Substantia nigra (tissue), 51 donors: ENCODE measurements at places on chromosomes 5 and 9.

DNA sequence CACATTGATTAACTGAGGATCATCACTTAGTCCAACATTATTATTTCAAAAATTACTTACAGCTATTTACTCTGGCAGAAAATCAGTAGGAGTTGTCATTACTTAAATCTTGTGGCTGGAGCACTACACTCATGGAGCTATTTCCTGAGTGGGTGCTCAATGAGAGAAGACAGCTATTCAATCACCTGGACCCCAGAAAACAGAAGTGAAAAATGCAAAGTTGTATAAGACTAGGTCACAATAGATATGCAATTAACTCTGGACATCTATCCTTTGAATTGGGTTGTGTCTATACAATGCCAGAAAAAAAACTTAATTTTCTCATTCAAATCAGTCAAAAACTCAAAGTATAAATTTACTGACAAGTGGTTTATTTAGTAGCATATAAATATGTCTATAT is 340.9 kb downstream of the EFNA5 start:
- DNase-seq, result no peak

- DNase-seq, result no peak
These were observed 12.2 kb downstream of the ZNF618 start for GRCh38 chr9:113888336-113888735.

DNA sequence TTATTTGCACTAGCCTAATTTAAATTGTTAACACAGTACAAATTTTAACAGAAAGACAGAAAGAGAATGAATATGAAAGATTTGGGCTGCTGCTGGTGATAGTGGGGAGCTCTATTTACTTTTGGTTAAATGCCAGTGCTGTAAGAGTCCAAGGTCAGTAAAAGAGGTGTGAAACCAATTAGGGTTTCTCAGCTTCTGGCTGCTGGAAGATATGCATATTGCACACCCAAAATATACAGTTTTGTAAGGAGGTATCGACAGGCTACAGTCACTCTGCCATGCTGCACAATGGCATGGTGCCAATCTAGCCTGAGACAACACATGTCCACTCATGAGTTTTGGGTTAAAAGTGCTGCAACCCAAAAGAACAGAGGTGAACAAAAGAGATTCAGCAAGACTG is 79.3 kb downstream of the PPP2R2B start:
- no peak for DNase-seq

DNA sequence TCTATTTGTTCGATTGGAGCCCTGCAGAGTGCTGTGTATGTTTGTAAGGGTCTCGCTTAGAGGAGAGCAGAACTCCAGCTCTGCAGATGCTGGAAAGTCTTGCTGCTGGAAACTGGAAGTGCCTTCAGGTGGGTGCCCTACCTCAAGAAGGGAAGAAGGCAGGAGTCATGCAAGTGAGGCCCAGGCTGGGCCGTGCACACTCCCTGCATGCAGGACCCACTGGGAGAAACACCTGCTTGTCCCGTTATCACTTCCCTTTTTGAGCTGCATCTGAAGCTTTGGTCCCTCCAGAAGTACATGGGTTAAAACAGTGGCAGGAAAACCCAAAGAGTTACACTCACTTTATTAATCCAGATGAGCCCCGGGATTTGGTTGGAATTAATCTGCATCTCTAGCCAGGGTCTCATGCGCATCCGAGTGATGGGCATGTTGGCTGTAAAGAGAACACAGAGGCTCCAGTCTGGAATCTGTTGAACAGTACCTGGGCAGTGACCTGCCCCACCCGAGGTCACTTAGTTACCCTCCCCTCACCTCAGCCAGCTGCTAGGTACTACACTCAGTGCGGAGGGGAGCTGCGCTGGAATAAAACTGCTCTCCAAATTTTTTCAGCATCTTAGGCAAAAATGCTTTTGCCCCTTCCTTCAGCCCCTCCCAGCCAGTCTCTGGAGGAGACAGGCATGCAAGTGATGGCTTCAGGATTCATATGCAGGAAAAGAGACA is 1.4 kb downstream of the IRF1 start:
- DNase-seq, result no peak

DNA sequence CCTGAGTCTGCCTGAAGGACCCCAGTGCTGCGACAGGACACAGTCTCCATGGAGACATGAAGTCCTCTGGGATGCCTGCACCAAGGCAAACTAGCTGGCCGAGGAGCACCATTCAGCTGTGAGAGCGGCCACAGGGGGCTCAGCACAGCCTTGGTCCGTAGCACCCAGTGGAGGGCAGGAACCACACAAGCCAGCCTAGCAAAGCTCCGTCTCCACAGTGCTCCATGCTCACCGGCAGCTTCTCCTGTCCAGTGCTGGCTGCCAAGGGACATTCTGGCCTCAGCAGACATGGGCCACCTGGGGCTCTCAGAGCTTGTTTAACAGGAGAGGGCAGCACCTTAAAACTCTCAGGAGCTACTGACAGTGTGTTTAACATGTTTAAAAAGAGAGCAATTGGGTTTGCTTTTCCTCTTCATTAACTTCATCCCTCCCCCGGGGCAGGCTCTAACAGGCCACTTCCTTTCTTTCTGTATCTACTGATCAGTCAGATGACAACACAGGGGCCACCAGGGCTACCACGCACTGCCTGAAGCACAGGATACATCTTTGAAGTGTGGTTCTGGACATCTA is 57.0 kb downstream of the SECISBP2 start:
- DNase-seq, result no peak
